Right ventricle myocardium inferior (tissue), 1 donor: ENCODE measurements at places on chromosomes 1 and 21. TPM values are rescaled to one million over a fixed set of nuclear protein-coding genes. Genes with fewer than 3 reads are reported as not detected.

The ERICH3 gene
- total RNA-seq: not detected

The GUCA2A gene
- total RNA-seq: not detected

The AJAP1 gene
- total RNA-seq: not detected

The CFAP141 gene
- not detected for total RNA-seq

The LY9 gene
- total RNA-seq: not detected

The ILDR2 gene
- total RNA-seq: 1.8 TPM

The SPRR2B gene
- total RNA-seq: not detected

The POMGNT1 gene
- total RNA-seq: 129 TPM

The OLFML2B gene
- total RNA-seq: 4.2 TPM

The SLC9A1 gene
- 20.2 TPM for total RNA-seq

The IL22RA1 gene
- total RNA-seq: 0.24 TPM
